Fibroblast of skin of back (primary cell): ENCODE measurements at places on chromosomes 5 and 9.

DNA sequence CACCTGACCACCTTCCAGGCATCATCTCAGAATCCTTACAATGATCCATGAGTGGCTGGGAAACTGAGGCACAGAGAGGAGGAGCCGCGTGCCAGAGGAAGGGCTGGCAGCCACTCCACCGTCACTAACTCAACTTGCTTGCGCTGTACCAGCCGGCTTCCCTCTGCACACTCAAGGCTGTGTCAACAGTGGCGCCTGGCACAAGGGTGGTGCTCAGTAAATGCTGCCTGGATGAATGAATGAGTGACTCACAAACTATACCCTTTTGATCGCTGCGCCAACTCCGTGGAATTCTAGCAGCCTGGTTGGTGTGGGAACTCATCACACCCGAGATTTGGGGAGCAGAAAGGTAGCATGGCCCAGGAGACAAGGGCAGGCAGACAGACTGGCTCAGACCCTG is 21.9 kb downstream of the PRRX2 start:
- DNase-seq = no peak

- DNase-seq = no peak
Measured at GRCh38 chr9:128145536-128145935, 3.7 kb upstream of the LCN2 start.

GRCh38 chr9:34070606-34071324 is 22.1 kb upstream of the UBAP2 start:
- no peak for DNase-seq

DNA sequence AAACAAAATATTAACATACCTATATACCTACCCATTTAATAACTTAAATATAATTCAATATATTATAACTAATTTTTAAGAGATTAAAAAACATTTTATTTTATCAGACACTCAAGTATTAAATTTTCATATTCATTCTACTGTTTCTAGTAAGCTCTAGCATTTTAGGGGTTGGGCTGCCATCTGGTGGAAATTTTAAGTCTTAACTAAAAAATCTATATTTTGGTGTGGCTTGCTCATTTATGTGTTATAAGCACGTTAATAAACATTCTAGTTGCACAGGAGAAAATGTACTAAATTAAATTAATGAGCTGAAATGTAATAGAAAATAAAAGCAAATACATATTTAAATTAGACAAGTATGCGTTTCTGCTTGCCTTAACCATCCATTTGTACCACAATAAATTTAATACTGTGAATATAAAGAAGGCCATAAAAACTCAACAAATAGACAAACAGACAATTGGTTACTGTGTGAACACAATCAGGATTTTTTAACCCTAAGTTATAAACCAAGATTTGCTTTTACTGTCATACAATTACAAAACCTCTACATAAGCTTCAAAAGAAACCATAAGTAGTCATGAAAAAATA is 1728.3 kb upstream of the CDH9 start:
- DNase-seq = peak; percentile 54

- no peak for DNase-seq
Measured at GRCh38 chr5:76083555-76084495, 642 bp downstream of the SV2C start.

- no peak for DNase-seq
Measured at GRCh38 chr5:10537624-10538023, 26.2 kb upstream of the ANKRD33B start.

DNA sequence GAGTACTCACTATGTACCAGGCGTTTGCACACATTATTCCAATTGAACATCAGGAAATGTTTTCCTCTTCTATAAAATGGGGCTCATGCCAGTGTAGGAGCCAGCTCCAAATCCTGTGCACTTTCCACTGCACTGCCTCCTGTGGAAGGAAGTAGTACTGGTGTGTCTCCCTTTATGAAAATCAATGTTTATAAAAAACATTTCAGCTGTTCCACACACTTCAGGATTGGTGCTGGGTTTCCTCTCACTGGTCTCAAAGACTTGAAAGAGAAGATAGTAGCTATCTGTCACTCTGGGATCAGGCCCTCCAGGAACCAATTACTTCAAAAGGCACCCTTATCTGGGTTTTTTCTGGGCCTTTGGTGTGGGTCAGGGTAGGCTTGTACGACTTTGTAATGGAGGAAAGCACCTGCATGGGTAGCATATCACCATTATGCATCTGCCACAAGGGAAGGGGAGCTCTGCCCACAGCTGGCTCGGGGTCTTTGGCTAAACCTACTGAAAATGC is 32.5 kb downstream of the RAB14 start:
- peak; percentile 14 for DNase-seq

DNA sequence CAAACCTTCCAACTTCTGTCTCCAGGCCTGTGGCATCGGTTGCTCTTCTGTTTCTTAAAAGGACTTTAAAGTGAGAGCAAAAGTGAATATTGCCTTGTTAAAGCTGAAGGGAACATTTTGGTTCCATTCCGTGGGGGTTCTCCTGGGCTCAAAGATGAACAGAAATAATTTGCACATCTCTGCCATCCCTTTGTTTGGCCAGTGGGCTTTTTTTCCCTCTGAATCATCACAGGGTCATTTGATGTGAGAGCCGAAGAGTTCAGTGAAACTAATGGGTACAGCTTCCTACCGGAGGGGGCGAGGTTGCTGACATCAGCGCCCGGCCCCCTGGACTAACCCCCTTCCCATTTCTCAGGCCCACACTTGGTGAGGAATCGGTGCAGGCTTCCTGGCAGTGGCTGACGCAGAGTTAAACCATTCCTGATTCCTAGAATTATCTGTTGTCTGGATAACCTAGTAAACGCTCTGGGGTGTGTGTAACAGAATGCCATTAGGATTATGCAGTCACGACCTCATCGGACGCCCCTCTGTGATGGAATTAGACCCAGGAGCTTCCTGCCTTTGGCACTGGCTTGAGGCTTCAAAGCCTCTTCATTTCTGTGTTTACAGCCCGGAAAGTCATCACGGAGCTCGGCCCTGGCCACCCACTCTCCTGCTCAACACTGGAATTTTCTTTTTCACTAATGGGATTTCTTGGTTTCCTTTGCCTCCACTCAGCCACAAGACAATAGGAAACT is 61.6 kb upstream of the RPL26L1 start:
- peak; percentile 100 for DNase-seq

DNA sequence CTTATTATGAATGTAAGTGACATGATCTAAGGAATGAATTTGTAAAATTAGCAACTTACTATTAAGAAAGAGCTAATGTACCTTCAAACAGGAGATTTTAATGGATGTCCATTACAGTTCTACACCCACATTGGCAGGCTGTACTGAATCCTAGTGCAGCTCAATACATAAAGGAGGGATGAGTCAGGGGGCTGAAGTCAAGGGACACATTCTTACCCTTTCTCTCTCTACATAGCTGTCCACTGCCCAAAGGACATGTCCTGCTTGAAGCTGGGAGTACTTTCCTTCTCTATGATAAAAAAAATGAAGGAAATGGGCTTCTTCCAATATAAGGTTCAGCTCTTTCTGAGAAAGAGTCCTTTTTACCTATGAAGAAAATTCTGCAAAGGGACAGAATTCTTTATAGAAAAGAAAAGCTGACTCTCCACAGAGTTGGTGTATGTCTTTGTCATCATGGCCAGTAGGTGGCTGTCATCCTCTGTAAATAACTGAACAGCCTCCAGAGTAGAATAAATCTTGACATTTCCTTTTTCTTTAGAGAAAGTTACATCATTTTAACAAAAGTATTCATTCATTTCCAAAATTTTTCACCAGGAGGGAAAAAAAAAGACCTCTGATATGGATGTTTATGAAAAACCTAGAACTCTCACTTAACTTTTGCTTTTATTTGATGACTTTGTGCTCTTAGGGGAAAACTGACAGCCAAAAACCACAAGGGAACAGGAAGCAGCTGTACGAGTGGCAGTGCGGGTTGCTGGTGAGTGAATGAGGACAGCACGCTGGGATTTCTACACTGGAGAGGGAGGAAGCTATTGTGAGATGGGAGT is 13.1 kb upstream of the IFNA14 start:
- DNase-seq = peak; percentile 43
